ENCODE measurements at places on chromosomes 4 and X.

DNA sequence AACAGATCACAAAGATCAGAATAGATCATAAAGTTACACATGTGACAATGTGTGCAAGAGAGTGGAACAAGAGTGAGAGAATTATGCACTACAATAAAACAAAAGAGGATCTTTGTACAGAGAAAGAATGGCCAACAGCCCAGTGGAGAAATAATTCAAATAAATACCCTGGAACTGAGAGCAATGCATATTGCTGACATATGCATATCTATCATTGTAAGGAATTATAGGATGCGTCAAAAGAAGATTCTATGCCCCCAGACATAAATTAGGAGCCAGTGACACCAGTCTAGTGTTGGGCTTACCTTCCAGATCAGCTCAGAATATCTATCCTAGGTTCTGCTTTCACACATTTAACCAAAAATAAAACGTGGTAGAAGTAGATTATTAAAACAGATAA is 320.1 kb upstream of the VCX start:
- no peak for DNase-seq

DNA sequence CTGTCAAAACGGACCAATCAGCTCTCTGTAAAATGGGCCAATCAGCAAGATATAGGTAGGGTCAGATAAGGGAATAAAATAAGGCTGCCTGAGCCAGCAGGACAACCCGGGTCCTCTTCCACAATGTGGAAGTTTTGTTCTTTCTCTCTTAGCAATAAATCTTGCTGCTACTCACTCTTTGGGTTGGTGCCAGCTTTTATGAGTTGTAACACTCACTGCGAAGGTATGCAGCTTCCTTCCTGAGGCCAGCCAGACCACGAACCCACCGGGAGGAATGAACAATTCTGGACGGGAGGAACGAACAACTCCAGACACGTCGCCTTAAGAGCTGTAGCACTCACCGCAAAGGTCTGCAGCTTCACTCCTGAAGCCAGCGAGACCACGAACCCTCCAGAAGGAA is 287.8 kb downstream of the RAPGEF2 start:
- DNase-seq, result peak; percentile 95

GRCh38 chrX:153320555-153321184 is 897 bp downstream of the PNMA6F start:
- DNase-seq, result no peak

DNA sequence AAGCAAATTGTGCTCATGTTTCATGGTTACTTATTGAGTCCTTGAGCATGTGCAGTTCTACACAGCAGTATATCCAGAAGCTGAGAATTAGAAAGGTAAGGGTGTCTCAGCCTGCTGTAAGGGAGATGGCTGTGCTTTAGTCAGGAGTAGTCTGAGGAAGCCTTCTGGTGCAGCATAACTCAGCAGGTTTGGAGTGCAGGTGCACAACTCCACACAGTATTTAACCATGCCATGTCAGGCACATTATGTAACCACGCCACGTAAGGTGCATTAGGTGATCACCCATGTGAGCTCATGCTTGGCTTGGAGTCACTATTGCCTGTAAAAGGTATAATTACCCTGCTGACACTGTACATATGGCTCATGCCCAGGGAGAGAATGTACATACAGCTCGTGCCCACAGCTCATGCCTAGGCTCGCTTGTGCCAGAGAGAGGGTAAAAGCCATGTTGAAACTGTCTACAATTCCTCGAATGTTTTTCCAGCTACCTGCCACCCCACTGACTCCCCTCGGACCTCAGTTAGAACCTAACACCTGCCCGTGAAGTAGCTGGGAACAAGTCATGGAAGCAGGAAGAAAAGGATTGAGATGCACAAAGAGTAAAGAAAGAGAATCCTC is 37.8 kb downstream of the UCHL1 start:
- DNase-seq, result no peak

- DNase-seq, result no peak
These were observed 19.1 kb downstream of the GPRASP3 start for GRCh38 chrX:102739657-102740056.

DNA sequence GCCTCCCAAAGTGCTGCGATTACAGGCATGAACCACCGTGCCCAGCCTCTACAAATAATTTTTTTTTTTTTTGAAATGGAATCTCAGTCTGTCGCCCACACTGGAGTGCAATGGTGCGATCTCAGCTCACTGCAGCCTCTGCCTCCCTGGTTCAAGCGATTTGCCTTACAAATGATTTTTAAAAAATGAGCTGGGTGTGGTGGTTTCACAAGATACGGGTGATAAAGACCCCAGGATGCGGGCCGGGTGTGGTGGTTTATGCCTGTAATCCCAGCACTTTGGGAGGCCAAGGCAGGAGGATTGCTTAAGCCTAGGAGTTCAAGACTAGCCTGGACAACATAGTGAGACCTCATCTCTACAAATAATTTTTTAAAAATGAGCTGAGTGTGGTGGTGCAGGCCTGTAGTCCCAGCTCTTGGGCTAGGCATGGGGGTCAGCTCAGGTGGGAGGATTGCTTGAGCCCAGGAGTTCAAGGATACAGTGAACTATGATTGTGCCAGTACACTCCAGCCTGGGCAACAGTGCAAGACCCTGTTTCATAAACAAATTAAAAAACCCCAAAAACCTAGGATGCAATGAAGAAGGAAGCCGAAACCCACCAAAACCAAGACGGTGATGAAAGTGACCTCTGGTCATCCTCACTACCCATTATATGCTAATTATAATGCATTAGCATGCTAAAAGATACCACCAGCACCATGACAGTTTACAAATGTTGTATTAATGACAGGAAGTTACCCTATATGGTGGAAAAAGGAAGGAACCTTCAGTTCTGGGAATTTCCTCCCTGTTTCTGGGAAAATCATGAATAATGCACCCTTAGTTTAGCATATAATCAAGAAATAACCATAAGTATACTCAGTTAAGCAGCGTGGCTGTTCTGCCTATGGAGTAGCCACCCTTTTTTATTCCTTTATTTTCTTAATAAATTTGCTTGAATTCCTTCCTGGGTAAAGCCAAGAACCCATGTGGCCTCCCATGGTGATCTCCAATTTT is 27.7 kb downstream of the PDGFRA start:
- DNase-seq, result no peak

- DNase-seq, result no peak
These were observed 3.9 kb upstream of the PDLIM5 start for GRCh38 chr4:94447754-94448411.

- DNase-seq, result no peak
These were observed 10.0 kb upstream of the PPA2 start for GRCh38 chr4:105483840-105484239.

DNA sequence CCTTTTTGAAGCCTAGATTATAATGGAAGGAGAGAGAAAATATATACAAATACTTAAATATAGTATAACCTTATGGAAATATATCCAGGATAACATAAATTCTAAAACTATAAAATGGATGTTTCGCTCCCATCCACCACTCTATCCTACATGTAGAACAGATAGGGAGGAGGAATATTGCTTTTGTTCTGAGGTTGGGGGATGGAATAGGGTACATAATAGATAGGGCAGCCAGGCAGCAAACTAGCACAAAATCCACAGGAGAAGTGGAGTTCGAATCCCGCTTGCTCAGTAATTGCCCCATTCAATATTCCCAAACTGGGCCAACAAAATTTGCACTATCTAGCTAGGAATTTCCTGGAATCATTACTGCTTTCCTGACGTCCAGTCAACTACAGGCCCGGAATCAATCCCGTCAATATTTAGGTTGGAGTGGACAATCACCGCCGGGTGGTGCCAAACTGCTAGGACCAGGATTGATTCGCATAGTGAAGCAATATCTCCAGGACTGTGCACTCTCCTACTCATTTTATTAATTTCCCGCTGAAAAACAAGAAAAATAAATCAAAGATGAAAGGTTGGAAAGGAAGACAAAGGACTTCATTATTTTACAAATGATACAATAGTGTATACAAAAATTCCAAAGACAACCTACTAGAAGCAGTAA is 40.4 kb upstream of the PAPSS1 start:
- no peak for DNase-seq

DNA sequence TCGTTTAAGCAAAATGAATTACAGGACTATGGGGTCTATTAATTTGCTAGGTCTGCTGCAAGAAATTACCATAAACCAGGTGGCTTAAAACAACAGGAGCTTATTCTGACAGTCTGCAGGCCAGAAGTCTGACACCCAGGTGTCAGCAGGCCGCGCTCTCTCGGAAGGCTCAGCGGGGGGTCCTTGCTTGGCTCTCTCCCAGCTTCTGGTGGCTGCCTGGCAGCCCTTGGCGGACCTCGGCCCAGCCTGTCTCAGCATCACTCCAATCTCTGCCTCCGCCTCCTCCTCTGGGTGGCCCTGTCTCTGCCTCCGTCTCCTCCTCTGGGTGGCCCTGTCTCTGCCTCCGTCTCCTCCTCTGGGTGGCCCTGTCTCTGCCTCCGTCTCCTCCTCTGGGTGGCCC is 580.5 kb upstream of the FAT1 start:
- DNase-seq, result no peak

DNA sequence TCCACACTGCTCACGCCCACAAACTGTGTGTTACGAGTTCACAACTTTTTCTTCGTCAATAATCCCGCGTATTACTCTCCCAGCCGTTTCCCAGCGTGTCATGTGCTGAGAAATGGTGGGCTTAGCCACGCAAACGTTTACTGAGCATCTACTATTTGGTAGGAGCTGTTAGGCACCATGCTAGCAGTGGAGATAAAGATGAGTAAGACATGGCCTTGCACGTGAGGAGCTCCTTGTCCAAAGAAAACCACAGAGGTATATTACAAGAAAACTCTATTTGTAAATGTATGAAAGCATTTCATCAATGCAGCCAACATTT is 821 bp upstream of the TMEM128 start:
- no peak for DNase-seq

DNA sequence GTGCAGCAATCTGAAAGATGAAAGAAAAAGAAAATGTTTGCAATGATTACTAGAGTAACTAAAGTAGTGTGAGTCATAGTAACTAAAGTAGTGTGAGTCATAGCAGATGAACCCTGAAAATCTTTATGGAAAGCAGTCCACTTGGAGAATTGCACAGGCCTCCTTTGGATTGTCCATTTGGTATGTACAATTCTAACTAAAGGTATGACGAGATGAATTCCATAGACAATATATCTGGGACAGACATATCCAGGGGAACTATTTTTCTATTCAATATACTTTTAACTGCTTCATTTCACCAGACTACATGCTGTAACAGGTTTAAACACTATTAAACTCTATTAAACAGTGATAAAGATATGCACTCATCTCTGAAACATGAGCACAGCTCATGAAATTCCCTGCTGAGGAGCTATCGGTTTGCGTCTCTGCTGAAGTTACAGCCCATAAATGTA is 798.7 kb downstream of the PCDH7 start:
- no peak for DNase-seq

GRCh38 chr4:67573193-67573592 is 14.7 kb downstream of the STAP1 start:
- DNase-seq, result no peak

GRCh38 chrX:105821471-105822121 is 743 bp upstream of the NRK start:
- no peak for DNase-seq

GRCh38 chr4:113607998-113608397 is 153.5 kb downstream of the CAMK2D start:
- DNase-seq, result no peak

- no peak for DNase-seq
These were observed 60.3 kb upstream of the DIPK2B start for GRCh38 chrX:45261005-45261404.

DNA sequence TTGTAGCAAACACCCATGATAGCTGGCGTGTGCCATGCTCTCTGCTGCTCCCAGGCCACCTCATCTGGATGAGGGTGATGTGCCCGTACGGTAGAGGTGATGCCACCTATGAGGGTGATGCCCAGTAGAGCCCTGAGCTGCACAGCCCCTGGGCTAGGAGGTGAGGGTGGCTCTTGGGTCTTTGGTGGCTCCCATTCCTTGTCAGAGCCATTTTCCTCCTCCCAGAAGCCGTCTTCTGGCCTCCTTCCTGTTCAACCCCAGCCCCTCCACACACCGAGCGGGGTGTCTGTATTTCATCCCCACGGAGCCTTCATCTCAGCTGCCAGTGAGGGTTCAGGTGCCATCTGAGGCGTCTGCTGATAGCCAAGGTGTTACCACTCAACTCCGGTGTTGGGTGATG is 12.0 kb upstream of the TNIP2 start:
- DNase-seq, result no peak

- no peak for DNase-seq
These were observed 287.0 kb upstream of the NOCT start for GRCh38 chr4:138728566-138728965.

DNA sequence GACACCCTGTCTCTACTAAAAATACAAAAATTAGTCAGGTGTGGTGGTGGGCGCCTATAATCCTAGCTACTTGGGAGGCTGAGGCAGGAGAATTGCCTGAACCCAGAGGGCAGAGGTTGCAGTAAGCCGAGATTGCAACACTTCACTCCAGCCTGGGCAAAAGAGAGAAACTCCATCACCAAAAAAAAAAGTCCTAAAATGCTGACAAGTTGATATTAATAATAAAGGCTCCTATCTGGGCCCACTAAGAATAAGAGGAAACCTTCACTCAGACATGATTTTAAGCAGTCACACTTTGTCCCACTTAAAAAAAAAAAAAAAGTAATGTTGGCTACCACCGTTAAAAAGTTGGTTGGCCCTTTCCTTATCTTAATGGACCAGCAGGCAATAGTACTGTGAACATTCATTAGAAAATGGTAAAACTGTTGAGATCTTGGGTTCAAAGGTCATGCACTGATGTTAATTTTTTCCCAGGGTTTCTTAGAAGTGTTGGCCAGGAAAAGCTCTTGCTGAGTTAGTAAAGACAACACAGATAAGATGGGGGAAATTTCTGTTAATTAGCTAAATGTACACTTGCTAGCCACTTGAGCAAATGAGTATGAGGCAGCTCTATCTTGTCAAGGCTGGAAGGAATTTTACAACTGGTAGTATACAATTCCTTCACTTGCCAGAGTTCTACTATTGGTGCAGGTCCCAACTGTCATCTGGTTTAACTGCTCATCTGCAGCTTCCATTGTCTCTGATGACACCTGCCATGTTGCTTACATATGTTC is 43.6 kb upstream of the BMP2K start:
- DNase-seq, result no peak

DNA sequence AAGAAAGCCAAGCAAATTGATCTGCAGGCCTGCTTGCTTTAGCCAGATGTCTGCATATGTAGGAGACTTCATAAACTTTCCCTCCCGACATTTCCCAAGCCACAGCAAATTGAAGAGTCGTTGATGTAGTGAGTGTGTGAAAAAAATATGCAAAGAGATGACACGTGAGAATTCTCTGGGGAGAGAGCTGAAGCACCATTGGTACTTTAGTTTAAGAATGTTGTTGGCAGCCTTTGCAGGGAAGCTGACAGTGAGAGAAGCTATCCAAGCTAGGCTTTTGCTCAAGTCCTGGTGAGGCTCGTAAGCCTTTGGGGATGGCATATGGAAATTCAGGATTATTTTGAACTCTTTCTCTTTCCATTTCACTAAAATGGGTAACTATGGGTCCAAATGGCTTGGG is 87.5 kb downstream of the GLRA2 start:
- no peak for DNase-seq

- peak; percentile 22 for DNase-seq
These were observed 49.0 kb upstream of the TRAM1L1 start for GRCh38 chr4:117134386-117134785.
